Prostate gland (tissue), 2 donors: ENCODE measurements at places on chromosomes 5 and 9. TPM values are rescaled to one million over a fixed set of nuclear protein-coding genes. Genes with fewer than 3 reads are reported as not detected.

GRCh38 chr5:155307229-155307628, 293.7 kb downstream of the KIF4B start:
- H3K4me3 ChIP-seq, result no peak overlapping the region
- H3K4me1 ChIP-seq, result no peaks in the 10 kb centered on the region
- H3K36me3 ChIP-seq, result no peaks in the 10 kb centered on the region
- no peak overlapping the region for H3K27ac ChIP-seq

CTNND2 gene
- total RNA-seq, result 5.5 TPM

GRCh38 chr5:140992828-140993227, 26.6 kb downstream of the PCDHAC2 start:
- DNase-seq, result no peak
- H3K36me3 ChIP-seq, result no peaks in the 10 kb centered on the region
- no peaks in the 10 kb centered on the region for H3K27me3 ChIP-seq
- no peak overlapping the region for H3K27ac ChIP-seq
- H3K4me3 ChIP-seq, result no peak overlapping the region
- no peaks in the 10 kb centered on the region for H3K4me1 ChIP-seq

- no peak overlapping the region for H3K4me3 ChIP-seq
- H3K27ac ChIP-seq, result no peak overlapping the region
- H3K36me3 ChIP-seq, result no peaks in the 10 kb centered on the region
- H3K27me3 ChIP-seq, result no peaks in the 10 kb centered on the region
- no peak for DNase-seq
These were observed 120.8 kb upstream of the MTAP start for GRCh38 chr9:21681641-21682040.

CCDC183 gene
- 9.5 TPM for total RNA-seq

DNA sequence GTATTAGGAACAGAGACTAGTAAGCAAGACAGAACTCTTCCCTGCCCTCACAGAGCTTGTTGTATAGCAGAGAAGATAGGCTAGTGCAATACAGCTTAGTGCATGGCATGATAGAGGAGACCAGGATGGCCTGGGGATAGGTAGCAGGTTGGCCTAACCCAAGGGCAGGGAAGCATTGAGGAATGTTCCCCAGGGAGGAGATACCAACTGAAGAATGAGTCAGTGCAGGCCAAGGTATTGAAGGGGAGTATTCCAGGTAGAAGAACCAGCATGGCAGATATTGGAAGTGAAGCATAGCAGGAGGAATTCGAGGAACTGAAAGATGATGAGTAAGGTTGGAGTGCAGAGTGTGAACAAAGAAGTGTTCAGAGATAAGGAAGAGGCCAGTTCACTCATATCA, 138.6 kb upstream of the DHFR start:
- DNase-seq, result no peak
- no peak overlapping the region for H3K27ac ChIP-seq
- no peaks in the 10 kb centered on the region for H3K27me3 ChIP-seq
- H3K4me1 ChIP-seq, result no peaks in the 10 kb centered on the region

GRCh38 chr5:138661291-138661960, 86.2 kb upstream of the HSPA9 start:
- no peaks in the 10 kb centered on the region for H3K36me3 ChIP-seq
- H3K4me3 ChIP-seq, result no peak overlapping the region
- no peaks in the 10 kb centered on the region for H3K27me3 ChIP-seq
- no peaks in the 10 kb centered on the region for H3K4me1 ChIP-seq
